ENCODE measurements at places on chromosomes 6 and 20.

- DNase-seq, result no peak
These were observed 14.5 kb downstream of the CDK19 start for GRCh38 chr6:110800839-110801196.

DNA sequence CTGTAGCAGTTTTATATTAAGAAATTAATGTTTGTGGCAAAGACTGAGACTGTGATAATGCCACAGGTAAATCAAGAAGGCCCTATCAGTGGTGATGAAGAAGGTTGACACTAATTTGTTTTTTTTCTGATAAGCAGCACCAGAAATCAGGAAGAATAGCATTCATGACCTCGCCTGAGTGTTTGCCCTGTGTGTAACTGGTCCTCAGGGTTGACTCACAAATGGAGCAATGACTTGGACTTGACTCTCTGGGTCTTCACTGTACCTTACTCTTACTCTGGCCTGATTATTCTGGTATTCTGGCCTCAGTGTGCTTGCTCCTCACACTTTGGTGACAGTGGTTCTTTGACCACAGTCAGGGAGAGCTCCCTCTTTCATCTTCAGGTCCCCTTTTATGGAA, 243.9 kb downstream of the HAO1 start:
- no peak for DNase-seq

- no peak for DNase-seq
These were observed 93.2 kb downstream of the IRF4 start for GRCh38 chr6:484746-485145.

DNA sequence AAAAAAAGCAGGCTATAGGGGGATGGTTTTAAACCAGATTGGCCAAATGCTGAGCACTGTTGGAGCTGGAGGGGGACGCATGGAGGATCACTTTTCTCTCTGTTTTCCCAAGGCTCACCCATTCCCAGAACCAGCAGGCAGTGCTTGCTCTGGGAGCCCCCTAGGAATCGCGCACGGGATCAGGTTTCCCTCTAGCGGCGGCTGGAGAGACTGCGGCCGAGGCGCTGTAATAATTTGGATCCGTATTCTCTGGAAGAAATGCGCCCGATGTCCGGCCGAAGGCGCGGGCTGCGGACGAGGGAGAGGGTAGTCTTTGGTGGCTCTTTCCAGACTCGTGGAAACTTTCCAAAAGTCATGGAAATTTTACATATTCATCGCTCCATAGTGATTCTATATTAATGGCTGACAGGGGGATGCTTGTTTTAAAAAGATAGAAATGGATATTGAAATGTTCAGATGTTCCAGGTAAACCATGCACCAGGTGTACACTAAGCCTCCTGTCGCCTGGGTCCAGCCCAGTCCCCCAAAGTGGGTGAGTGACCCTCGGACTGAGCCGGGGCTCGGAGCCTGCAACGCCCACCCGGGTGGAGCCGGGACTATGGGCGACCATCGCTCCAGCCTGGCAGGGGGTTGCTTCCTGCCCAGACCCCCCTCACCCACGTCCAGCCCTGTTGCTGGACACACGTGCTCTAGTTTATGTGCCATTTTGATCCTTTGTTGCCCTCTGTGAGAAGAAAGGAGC, 78.7 kb upstream of the PHACTR3 start:
- DNase-seq, result peak; percentile 54

DNA sequence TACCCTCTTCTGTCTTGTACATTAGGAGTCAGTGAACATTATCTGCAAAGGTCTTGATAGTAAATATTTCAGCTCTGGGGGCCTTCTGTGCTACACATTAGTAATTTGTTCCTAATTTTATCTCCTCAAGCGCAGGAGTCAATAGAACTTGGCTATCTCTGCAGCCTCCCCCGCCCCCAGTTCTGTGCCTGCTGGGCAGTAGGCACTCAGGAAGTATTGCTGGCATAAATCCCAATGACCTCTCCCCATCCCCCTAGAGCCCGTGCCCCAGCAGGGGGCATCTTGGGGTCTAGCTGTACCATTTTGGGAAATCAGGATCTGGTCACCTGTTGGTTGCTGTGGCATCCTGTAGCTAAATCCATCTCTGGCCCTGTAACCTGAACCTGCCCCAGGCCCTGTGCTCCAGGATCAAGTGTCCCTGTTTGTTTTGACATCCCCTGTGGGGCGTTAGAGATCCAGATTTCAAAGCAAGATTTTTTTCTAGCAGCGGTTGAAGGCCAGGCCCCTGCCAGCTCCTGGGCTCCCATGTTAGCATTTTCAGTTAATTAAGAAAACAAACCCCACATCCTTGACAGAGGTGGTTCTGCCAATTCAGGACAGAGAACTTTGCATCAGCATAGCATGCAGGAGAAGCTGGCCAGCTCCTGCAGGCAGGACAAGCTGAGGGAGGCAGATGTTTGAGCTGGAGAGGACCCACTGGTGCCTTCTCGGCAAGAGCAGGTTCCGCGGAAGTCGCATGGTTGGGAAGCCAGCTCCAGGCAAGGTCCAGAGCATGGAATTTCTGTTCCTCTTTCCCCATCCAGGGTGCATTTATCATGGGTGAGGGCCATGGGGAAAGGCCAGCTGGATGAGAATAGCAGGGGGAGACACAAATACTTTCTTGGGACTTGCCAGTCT, 32.1 kb downstream of the DAAM2 start:
- DNase-seq, result no peak

- no peak for DNase-seq
These were observed 184.4 kb downstream of the CDH26 start for GRCh38 chr20:60142587-60142986.

DNA sequence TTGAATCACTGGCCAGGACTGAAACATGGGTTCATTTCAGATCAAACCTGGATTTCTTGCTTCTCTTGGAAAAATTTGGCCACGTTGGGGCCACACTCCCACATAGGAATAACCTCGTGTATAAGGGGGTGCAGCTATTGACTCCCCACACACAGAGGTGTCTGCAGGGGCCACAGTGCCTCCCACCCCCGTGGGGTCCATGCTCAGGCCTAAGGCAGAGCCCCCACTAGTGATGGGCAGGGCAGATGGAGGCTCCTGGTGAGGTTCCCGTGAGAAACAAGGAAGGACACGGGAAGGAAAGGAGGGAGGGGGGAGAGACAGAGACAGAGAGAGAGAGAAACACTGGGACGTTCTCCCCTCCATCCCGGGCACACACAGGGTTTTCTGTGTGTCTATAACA, 230.5 kb downstream of the ERMARD start:
- DNase-seq, result no peak

GRCh38 chr6:162706232-162706631, 21.3 kb downstream of the PRKN start:
- DNase-seq, result no peak

DNA sequence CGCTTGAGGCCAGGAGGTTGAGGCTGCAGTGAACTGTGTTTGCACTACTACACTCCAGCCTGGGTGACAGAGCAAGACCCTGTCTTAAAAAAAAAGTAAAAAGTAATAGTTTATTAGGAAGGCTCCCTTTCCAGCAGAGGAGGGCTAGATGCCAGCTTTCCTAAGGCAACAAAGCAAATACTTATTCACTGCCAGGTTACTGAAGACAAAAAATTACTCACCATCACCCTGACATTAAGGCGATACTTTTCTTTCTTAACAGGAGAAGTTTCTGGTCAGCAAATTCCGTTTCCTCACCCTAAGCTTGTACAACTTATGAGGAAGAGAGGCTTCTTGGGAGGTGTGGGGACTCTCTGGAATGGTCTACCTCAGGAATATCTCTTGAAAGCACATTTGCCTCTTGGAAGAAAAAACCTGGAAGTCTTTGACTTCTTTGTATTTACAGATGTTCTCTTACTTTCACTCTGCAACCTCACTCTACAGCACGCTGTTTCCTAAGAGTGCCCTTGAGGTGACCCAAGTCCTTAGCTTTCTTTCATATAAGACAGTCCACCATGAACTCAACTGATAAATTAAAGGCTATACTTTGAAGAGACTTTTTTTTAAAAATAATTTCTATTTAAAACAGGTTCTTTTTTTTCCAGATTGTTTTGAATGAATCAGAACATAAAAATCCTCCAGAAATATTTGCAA, 52.9 kb upstream of the TRAF3IP2 start:
- no peak for DNase-seq

DNA sequence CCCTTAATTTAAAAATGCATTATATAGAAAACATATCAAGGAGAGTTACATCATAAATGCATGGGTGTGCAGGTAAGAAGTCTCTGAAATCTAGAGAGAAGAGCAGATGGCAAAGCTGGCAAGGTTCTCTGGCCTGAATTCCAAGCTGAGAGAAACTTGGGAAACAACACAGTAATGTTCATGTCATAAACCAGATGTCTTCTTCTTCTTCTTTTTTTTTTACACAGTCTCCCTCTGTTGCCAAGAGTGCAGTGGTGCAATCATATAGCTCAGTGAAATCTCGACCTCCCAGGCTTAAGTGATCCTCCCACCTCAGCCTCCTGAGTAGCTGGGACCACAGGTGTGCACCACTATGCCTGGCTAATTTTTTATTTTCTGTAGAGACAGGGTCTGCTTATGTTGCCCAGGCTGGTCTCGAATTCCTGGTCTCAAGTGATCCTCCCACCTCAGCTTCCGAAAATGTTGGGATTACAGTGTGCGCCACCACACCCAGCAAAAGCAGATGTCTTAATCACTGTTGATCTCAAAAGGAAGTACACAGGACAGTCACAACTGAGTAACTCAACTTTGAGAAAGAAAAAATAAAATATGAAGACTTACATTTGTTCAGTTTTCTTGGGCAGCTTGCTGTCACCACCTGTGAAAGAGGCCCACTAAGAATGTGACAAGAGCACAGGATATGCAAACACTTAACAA, 77.3 kb downstream of the DNAAF9 start:
- DNase-seq, result no peak

DNA sequence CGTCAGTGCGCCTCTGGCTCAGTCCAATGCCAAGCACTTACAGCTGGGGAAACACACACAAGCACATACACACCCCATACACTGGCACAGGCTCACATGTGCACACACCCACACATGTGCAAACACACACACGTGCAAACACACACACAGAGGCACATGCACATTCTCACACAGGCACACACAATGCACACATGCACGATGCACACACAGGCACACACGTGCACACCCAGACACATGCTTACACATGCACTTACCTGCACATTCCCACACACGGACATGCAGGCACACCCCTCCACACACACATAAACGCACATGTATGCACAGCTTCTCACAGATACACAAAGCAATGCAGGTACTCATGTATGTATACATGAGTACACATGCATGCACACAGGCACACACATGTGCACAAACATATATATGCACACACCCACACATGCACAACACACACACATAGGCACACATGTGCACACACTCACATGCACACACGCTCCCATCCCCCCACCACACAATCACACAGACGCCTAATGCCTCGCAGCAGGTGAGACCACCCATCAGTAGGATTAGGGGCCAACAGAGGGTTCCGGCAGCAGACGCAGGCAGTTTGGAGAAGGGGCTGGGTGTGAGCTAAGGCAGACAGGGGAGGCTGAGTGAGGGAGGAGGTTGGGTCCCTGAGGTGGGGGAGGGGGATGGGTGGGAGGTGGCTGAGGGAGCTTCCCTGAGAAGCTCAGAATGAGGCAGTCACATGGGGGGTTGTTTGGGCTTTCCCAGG, 71.2 kb upstream of the SLCO4A1 start:
- no peak for DNase-seq

Measured in LoVo (cell line).